ENCODE measurements at places on chromosomes 1 and 21.

DNA sequence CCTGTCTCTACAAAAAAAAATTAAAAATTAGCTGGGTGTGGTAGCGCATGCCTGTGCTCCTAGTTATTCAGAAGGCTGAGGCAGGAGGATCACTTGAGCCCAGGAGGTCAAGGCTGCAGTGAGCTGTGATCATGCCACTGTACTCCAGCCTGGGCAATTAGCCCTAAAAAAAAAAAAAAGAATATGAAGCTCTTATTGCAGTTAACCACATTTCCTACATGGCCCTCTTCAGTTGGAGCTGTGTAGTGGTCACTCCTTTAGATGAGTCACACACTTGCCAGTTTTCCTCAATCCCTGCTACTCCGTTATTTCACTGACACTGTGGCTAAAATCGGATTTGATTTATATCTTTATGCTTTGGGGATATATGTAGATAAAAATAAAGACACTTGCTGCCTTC is 11.8 kb downstream of the NFYC start:
- DNase-seq, result no peak

- peak; percentile 41 for DNase-seq
Observed at GRCh38 chr1:177448652-177449357, 278.0 kb downstream of the BRINP2 start.

DNA sequence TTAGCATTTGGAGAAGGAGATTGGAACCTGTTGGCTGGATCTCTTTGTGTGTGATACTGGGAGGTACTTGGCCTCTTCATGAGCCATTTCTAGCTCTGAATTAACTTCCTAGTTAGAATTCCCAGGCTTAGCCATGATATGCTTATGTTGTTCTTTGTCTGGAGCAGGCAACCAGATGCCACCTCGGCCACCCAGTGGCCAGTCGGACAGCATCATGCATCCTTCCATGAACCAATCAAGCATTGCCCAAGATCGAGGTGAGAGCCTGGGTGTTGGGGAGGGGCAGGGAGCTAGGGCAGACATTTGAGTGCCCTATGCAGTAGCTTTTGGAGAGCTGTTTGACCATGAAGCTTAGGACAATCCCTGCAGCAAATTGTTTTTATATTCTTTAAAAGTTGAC is 26.5 kb upstream of the PIGV start:
- DNase-seq, result no peak

DNA sequence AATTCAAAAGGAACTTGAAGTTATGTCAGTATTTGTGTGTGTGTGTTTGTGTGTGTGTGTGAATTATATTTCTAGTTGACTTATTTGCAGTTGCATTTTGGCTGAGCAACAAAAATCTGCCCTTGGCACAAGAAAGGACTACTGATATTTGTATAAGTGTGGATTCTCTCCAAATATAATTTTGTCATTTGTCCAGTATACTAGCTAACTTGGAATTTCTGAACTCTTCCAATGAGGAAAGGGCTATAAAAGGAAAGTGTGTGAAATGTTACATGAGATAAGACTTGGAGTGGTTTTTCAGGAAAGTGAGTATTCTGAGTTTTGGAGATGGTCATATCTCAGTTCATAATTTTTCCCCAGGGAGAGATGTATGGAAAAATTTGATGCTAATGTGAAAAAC is 1384.1 kb upstream of the B3GALT2 start:
- no peak for DNase-seq

GRCh38 chr1:160459687-160460086 is 59.3 kb downstream of the VANGL2 start:
- no peak for DNase-seq

All from trophoblast cell (in vitro differentiated cells and primary cell).